ENCODE measurements at places on chromosomes 13 and 19. TPM values are rescaled to one million over a fixed set of nuclear protein-coding genes. Genes with fewer than 3 reads are reported as not detected.

FFAR3 gene
- 0.25 TPM for total RNA-seq

UGGT2 gene
- 62.6 TPM for total RNA-seq

LILRB3 gene
- total RNA-seq, result 11.0 TPM

U2AF1L4 gene
- total RNA-seq, result 49.6 TPM

FAM216B gene
- not detected for total RNA-seq

PLIN5 gene
- total RNA-seq, result 8.5 TPM

C1QTNF9 gene
- total RNA-seq, result 2.4 TPM

SIX5 gene
- total RNA-seq, result 16.1 TPM

MEIOSIN gene
- total RNA-seq, result 9.2 TPM
